ENCODE measurements at places on chromosomes 13 and 19.

GRCh38 chr19:4557971-4558941 lies 1.2 kb downstream of the SEMA6B start:
- DNase-seq = peak; percentile 35

DNA sequence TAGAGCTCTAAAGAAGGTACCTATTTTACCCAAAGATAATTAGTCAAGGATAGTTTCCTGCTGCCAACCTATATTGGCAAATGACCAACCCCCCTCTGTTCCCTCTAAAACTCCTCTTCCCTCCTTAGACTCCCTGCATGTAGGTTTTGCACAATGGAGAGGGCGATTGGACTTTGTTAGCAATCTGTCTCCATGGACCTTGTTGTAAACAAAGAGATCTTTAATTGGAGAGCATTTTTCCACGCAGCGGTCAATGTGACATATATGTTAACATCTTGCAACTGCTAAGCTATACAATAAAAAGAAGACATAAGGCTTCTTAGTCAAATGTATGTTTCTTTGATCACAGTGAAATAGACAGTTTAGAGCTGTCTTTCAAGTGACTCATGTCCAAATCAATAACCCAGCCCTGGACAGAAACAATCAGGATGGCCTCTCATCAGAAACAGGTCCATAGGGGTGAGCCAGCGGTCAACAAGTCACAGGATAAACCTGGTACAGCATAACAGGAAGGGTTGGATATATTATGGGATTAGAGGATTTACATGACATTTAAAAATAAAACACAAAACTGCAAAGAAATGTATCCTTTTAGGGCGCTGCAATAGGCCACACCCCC lies 69.7 kb upstream of the UBL3 start:
- no peak for DNase-seq

- peak; percentile 69 for DNase-seq
These were observed 2.2 kb upstream of the ZNF665 start for GRCh38 chr19:53195265-53195903.

DNA sequence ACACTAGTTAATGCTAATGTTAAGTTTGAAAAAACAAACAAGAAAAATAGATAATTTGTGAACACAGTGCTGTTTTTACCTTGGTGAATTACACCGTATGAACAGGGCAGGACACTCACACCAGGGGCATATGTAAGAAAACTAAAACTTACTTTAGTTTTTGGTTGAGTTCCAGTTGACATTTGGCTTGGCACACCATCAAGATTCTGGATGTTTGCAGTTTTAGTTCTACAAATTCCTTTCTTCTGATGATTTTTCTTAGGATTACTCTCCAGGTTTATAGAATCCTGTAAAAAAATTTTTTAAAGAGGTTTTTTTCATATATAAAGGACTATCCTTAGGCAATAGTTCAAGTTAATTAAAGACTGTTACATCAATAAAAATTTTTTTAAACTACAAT lies 238.5 kb upstream of the STARD13 start:
- DNase-seq = no peak

- DNase-seq = peak; percentile 54
These were observed at the start of gene MARK4 for GRCh38 chr19:45250832-45251451. Gene MARK4, plus strand, starts transcription at chr19:45251271. Its CDS starts 318 bp downstream, at chr19:45251589.

DNA sequence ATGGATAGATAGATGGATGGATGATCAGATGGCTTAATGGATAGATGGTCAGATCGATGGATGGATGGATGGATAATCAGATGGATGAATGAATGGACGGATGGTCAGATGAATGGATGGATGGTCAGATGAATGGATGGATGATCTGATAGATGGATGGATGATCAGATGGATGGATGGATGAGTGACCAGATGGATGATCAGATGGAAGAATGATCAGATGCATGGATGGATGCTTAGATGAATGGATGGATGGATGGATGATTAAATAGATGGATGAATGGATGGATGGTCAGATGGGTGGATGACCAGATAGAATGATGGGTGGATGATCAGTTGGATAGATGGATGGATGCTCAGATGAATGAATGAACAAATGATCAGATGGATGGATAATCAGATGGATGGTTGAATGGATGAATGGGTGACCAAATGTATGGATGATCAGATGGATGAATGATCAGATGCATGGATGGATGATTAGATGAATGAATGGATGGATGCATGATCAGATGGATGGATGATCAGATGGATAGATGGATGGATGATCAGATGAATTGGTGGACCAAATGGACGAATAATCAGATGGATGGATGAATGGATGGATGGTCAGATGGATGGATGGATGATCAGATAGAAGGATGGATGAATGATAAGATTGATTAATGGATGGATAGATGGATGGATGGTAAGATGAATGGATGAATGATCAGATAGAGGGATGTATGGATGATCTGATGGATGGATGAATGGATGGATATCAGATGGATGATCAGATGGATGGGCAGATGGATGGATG lies 205.1 kb downstream of the TEX29 start:
- no peak for DNase-seq

GRCh38 chr13:104251931-104252330 lies 1185.7 kb upstream of the SLC10A2 start:
- DNase-seq = no peak

DNA sequence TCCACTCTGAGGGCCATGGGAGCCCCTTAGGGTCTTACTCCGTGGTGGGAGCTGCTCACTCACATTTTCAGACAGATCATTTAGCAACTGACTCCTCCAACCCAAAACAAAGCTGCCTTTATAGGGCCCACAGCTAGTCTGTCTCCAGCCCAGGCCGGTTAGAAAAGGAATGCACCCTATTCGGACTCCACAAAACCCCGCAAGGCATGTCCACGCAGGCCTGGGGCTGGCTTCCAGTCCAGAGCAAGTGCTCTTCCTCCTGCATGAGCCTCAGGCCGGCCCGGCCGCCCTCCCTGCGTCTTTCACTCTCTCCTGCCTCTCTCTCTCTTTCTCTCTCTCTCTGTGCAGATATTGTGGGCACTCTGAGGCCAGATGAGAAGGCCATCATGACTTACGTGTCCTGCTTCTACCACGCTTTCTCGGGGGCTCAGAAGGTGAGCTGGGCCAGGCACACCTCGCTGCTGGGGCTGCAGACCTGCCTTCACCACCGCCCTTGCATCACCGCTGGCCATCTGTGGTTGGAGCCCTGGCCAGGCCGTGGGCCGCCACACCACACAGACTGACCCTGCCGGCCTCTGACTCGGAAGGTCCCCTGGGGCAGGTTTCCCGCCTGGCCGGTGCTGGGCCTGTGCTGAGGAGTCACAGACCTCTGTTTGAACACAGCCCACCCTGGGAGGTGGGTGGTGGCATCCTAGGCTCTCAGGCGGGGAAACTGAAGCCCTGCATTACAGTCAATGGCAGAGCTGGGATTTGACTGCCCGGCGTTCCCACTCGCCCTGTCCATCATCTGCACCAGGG lies 33.1 kb downstream of the CAPN12 start:
- no peak for DNase-seq

DNA sequence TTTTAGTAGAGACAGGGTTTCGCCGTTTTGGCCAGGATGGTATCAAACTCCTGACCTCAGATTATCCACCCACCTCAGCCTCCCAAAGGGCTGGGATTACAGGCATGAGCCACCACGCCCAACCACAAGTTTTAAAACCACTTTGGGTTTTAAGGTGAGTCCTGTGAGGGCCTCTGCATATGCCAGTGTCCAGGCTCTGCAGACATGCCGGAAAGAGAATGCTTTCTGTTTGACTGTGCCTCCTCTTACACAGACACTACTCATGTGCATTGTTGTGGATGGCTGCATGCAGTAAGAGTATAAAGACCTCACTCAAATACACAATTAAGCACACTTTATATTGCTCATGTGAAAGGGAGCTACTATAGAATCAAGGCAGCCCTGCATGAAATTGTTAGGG lies 20.8 kb upstream of the SLC25A30 start:
- DNase-seq = no peak

- no peak for DNase-seq
These were observed 154.9 kb downstream of the PCDH9 start for GRCh38 chr13:67075239-67075638.

DNA sequence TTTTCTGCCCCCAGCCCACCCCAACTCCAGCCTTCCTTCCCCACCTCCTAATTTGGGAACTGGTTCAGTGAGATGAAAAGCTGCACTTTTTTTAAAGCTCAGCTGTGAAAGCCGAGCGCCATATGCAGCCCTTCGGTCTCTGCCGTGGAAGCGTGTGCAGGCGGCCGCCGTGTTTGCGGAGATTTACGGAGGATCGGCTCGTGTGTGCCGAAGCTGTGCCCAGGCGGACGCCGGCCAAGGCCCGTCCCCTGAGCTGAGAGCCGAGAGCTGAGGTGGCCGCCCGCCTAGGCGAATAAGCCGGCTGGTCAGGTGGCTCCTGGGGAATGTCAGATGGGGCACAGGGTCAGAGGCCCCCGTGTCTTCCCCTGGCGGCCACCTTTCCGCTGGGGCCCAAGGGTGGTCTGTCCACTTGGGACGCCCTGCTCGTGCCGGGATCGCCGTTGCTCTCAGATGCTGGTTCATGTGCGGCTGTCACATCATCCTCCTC lies 78.7 kb downstream of the ZNF536 start:
- DNase-seq = no peak

GRCh38 chr19:14972676-14973075 lies 7.0 kb downstream of the SLC1A6 start:
- no peak for DNase-seq

DNA sequence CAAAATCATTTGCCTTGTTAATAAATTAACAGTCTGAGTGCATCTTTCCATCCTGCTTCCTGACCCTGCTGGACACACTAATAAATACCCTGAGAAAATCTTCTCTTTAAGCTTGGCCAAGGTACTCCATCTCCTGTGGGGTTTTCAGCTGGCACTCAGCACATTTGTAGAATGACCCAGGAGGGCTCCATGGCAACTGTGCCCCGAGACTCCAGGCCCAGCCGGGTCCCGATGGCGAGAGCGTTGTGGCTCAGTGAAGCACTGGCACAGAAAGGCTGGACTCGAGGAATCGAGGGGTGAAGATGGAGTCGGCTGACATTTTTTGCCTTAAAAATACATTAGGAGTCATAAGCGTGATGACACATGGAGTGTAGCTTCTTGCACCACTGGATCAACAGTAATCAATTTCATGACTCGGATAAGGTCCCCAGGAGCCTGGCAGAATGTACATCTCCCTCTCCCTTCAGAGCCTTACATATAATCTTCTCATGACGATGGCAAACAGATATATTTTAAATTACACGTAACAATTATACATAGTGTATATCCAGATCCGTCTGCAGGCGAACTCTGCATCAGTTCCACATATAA lies 85.4 kb downstream of the SLC7A1 start:
- no peak for DNase-seq

DNA sequence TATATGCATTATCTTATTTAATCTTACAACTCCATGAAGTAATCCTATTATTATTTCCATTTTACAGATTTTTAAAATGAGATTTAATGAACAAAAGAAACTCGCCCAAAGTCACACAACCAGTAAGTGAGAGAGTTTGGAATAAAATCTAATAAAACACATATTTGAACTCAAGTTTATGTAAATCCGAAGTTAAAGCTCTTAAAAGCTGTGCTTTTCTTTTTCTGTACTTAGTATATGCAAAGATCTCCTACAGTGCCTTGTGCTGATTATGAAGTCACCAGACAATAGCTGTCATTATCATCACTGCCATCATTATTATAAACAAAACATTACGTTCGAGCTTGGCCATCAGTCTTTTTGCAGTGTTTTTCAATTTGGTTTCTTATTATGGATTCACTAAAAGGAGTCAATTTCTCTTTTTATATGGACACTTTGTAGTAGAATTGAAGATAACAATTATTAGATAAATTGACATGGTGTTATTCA lies 29.7 kb upstream of the ENOX1 start:
- no peak for DNase-seq

Measured in activated CD4-positive, alpha-beta T cell treated with anti-CD3 and anti-CD28 coated beads for 4 hours (primary cell).